ENCODE measurements at places on chromosomes 3 and 15.

DNA sequence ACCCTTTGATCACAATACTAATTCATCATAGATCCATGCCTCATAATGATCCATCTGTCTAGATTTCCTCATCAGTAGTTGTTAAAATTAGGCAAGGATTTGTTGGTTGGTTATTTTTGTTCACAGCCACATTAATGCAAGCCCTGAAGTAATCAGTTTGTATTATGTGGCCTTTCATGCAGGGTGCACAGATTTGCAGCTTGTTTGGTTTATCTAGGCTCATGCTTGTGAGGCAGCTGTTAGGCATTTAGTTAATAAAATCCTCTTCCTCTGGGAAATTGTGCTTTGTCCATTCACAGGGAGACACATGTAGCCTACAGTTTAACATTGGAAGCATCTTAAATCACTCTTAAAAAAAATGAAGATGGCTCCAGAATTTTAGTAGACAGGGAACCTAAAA lies 162.8 kb upstream of the ZNF385D start:
- no peak for DNase-seq

DNA sequence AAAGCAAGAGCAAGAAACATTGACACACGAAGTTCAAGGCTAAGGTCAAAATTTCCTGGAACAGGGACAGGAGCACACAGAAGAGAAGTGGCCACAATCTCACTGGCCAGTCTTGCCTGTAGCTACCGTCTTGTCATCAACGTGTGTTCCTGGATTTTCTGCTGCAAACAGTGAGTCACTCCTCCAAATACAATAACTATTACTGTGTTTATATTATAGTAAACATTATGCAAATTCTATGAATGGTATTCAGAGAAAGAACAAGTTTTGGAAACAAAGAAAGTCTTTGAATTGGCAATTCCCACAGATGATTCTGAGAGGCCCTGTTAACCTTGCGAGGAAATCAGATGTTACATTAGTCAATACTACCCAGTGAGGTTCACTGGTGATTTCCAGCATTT lies 220.5 kb downstream of the FAM43A start:
- DNase-seq, result no peak

DNA sequence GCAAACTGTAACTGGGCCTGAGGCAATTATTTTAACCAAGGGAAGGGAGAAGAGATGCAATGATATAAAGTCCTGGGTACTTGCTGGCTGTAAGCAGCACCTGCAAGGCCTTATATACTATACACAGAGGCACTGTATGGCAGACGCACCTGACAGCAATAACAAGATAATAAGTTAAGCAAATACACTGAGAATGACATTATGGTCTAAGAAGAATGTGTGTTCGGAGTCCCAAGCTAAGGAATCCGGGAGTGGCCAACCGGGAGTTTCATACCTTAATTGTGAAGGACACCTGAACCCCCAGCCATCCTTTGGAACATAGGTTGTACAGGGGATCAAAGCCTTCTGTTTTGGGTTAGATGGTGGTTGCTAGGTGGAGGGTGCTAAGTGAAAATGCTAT lies 13.7 kb downstream of the FAM240A start:
- DNase-seq, result no peak

GRCh38 chr3:57389271-57389670 lies 96.8 kb upstream of the ASB14 start:
- DNase-seq, result no peak

GRCh38 chr3:194261581-194262063 lies 89.5 kb downstream of the CPN2 start:
- no peak for DNase-seq

- no peak for DNase-seq
These were observed 110.4 kb downstream of the RPL22L1 start for GRCh38 chr3:170759511-170760173.

- DNase-seq, result no peak
These were observed 69.6 kb upstream of the PPIB start for GRCh38 chr15:64232400-64232799.

DNA sequence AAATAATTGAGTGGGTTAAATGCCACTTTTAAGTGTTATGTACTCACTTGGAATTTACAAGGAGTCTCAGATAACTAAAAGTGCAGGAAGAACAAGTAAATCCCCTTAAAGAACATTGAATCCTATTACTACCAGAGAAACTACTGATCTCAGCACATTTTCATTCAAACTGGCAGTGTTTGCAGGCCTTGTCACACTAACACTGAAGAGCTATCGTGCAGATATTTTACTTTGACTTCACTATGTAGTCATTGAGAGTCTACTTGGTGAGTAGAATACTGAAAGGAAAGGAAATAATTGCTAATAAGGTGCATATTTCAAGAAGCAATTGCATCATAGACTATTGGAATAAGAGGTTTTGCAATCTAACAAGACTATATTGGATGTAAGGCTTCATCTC lies 721.4 kb upstream of the CBLB start:
- no peak for DNase-seq

All from CD4-positive, CD25-positive, alpha-beta regulatory T cell (primary cell).